Naive thymus-derived CD4-positive, alpha-beta T cell (primary cell): ENCODE measurements at places on chromosomes 7 and 10.

- no peaks in the 10 kb centered on the region for H3K36me3 ChIP-seq
- no peak for DNase-seq
- H3K27ac ChIP-seq, result no peak overlapping the region
Observed at GRCh38 chr7:37112876-37113275, 335.8 kb downstream of the ELMO1 start.

GRCh38 chr10:3486346-3487065, 298.5 kb downstream of the KLF6 start:
- H3K27ac ChIP-seq, result no peak overlapping the region
- H3K4me1 ChIP-seq, result no peaks in the 10 kb centered on the region
- no peaks in the 10 kb centered on the region for H3K27me3 ChIP-seq
- no peaks in the 10 kb centered on the region for H3K36me3 ChIP-seq
- no peak overlapping the region for H3K4me3 ChIP-seq

- H3K27me3 ChIP-seq, result no peaks in the 10 kb centered on the region
- no peak overlapping the region for H3K27ac ChIP-seq
- no peaks in the 10 kb centered on the region for H3K4me1 ChIP-seq
- peaks cover 20% of the 10 kb centered on the region for H3K36me3 ChIP-seq
- DNase-seq, result no peak
Observed at GRCh38 chr10:35058134-35058533, 32.0 kb downstream of the CUL2 start.

DNA sequence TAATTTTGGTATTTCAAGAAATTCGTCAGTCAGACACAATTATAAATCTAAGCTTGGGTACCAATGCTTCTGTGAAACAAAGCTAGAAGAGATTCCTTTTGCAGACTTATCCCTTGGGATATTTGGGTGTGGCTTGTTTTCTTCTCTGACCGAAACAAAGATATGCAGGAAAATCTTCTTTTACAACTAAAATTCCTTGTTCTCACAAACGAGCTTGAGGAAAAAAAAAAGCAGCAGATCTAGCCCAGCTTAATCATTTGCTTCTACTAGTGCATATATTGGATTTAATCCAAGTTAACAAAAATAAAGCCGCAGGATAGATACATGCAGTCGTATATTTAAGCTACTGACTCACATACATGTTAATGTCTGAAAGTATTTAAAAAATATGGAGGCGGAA, 104.2 kb downstream of the PRTFDC1 start:
- H3K27ac ChIP-seq, result no peak overlapping the region
- H3K36me3 ChIP-seq, result no peaks in the 10 kb centered on the region
- no peaks in the 10 kb centered on the region for H3K4me1 ChIP-seq
- no peak overlapping the region for H3K4me3 ChIP-seq

GRCh38 chr7:130853503-130854279, 119.7 kb upstream of the KLF14 start:
- no peak for DNase-seq
- H3K4me3 ChIP-seq, result no peak overlapping the region
- peaks cover 15% of the 10 kb centered on the region for H3K36me3 ChIP-seq
- H3K27ac ChIP-seq, result no peak overlapping the region
- no peaks in the 10 kb centered on the region for H3K4me1 ChIP-seq

GRCh38 chr10:86706401-86706841, 38.1 kb downstream of the LDB3 start:
- H3K4me1 ChIP-seq, result peaks cover 5% of the 10 kb centered on the region
- no peak overlapping the region for H3K4me3 ChIP-seq
- no peaks in the 10 kb centered on the region for H3K27me3 ChIP-seq
- H3K27ac ChIP-seq, result no peak overlapping the region

DNA sequence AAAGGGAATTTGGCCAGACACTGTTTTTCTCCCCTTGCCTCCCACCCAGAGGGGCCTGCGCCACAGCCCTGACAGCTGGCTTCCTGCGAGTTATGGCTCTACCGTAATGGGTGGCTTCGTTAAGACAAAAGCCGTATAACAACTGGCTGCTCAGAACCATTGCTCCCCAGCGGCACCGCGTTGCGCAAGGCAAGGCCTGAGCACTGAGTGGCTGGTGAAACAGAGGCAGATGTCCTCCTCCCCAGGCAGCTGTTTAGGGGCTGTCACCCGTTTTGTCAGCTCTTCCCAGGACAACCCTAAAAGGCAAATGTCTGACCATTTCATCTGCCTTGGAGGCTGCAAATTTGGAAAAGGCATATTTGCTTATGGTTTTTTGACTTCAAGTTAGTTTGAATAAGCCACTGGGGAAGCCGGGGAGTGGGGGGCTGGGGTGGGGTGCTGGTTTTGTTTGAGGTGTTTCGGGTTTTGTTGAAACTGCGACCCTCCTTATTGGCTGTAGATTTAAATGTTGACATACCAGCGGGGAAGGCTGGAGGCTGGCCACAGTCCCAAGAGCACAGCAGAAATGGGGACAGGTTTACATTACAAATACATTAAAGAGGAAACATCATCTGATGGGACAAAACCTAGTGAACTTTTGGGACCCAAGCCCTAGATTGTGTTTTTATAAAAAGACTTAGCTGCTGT, 681 bp upstream of the SPOCK2 start:
- peak; percentile 78 for DNase-seq
- H3K4me1 ChIP-seq, result peaks cover 39% of the 10 kb centered on the region
- peaks cover 40% of the 10 kb centered on the region for H3K36me3 ChIP-seq
- H3K4me3 ChIP-seq, result peak overlapping the region; percentile 98
- peak overlapping the region; percentile 99 for H3K27ac ChIP-seq
- no peaks in the 10 kb centered on the region for H3K27me3 ChIP-seq

GRCh38 chr7:40115936-40116335, 18.5 kb downstream of the MPLKIP start:
- no peak for DNase-seq
- H3K4me1 ChIP-seq, result no peaks in the 10 kb centered on the region
- H3K36me3 ChIP-seq, result no peaks in the 10 kb centered on the region
- no peaks in the 10 kb centered on the region for H3K27me3 ChIP-seq

- no peak overlapping the region for H3K27ac ChIP-seq
- H3K36me3 ChIP-seq, result no peaks in the 10 kb centered on the region
- no peaks in the 10 kb centered on the region for H3K27me3 ChIP-seq
- no peaks in the 10 kb centered on the region for H3K4me1 ChIP-seq
- DNase-seq, result peak; percentile 22
Observed at GRCh38 chr7:2608921-2609411, 22.8 kb upstream of the TTYH3 start.

- DNase-seq, result no peak
- H3K4me1 ChIP-seq, result no peaks in the 10 kb centered on the region
- no peak within 1 kb of the TSS for H3K27ac ChIP-seq
- no peaks in the 10 kb centered on the region for H3K27me3 ChIP-seq
- H3K36me3 ChIP-seq, result no peaks in the 10 kb centered on the region
Observed at GRCh38 chr7:99679400-99680191, at the start of gene CYP3A5. Gene CYP3A5 (minus strand): TSS chr7:99679996. CDS start chr7:99679896, 100 bp downstream.

- DNase-seq, result no peak
- H3K36me3 ChIP-seq, result no peaks in the 10 kb centered on the region
- H3K4me1 ChIP-seq, result no peaks in the 10 kb centered on the region
- no peak overlapping the region for H3K27ac ChIP-seq
- no peaks in the 10 kb centered on the region for H3K27me3 ChIP-seq
Observed at GRCh38 chr10:124047427-124048152, 45.8 kb downstream of the CHST15 start.

DNA sequence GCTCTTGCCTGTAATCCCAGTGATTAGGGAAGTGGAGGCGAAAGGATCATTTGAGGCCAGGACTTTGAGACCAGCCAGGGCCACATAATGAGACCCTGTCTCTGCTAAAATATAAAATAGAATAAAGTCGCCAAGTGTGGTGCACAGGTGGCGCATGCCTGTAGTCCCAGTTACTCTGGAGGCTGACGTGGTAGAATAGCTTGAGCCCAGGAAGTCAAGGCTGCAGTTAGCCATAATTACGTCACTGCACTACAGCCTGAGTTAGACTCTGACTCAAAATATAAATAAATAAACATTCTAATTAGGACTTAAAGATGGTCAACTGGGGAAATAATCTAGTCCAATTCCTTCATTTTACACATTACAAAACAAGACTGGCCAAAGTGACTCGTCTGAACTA, 768 bp downstream of the CHCHD2 start:
- H3K4me1 ChIP-seq, result peaks cover 20% of the 10 kb centered on the region
- H3K4me3 ChIP-seq, result peak overlapping the region; percentile 72
- H3K36me3 ChIP-seq, result peaks cover 41% of the 10 kb centered on the region
- no peak for DNase-seq
- no peaks in the 10 kb centered on the region for H3K27me3 ChIP-seq

DNA sequence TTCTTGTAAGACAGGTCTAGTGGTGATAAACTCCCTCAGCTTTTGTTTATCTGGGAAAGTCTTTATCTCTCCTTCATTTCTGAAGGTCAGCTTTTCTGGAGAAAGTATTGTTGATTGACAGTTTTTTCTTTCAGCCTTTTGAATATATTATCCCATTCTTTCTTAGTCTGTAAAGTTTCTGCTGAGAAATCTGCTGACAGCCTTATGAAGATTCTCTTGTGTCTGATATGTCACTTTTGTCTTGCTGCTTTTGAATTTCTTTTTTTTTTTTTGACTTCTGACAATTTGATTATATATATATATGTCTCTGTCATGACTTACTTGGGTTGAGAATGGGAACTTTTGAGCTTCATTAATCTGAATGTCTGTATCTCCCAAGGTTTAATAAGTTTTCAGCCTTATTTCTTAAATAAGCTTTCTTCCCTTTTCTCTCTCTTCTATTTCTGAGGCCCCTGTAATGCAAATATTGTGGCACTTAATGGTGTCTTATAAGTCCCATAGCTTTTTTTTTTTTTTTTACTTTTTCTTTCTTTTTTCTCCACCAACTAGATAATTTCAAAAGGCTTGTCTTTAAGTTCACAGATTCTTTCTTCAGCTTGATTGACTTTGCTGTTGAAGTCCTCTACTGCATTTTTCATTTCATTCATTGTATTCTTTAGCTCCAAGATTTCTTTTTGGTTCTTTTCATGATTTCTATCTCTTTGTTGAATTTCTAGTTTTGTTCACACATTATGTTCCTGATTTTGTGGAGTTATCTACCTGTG, 81.4 kb upstream of the IL6 start:
- no peak for DNase-seq
- H3K4me3 ChIP-seq, result no peak overlapping the region
- H3K27ac ChIP-seq, result no peak overlapping the region
- no peaks in the 10 kb centered on the region for H3K4me1 ChIP-seq
- H3K27me3 ChIP-seq, result no peaks in the 10 kb centered on the region

DNA sequence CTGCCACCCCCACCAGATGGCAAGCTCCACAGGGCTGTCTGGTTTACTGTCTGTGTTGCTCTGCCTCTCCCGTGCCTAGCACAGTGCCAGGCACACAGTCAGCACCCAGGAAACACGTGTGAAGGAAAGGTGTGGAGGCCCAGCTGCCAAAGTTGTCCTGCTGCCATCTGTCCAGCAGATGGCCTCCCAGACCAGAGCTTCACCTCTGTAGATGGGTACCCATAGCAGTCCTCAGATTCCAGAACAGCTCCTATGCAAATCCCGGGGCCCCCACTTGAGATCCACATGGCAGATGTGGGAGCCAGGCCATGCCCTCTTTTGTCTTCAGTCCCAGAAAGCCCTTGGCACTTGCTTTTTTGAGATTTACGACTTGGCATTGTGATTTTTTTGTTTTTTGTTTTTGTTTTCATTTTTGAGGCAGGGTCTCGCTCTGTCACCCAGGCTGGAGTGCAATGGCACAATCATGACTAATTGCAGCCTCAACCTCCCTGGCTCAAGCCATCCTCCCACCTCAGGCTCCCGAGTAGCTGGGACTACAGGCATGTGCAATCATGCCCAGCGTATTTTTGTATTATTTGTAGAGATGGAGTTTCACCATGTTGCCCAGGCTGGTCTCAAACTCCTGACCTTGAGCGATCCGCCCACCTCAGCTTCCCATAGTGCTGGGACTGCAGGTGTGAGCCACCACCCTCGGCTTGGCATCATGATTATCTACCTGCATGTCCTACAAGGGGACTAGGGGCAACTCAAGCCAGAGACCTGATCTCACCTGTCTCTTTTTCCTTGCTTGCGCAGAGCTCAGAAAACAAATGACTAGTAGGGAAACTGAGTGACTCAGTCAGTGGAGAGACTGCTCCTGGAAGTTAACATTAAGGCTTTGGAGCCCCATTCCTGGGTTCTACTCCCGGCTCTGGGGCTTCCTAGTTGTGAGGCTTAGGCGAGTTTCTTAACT, 16.9 kb upstream of the PALD1 start:
- no peak overlapping the region for H3K27ac ChIP-seq
- DNase-seq, result peak; percentile 38
- H3K4me3 ChIP-seq, result no peak overlapping the region

DNA sequence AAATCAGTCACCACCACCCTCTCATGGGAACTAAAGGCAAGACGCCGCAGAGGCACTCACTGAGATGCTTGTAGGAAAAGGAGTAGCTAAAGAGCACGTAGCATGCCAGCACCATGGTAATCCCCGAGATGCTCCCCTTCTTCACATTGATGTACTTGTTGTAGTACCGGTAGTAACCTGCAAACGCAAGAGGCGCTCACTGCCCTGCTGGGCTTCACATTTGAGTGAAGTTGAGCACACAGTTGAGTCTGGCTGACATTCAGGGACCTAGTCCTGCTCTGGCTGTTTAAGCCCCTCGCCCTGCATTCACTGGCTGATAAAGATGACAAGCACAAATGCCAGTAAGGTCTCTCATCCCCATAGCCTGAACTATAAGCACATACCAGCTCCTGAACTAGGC, 6.9 kb downstream of the ATP5MF start:
- peaks cover 8% of the 10 kb centered on the region for H3K36me3 ChIP-seq
- H3K4me3 ChIP-seq, result no peak overlapping the region
- H3K4me1 ChIP-seq, result no peaks in the 10 kb centered on the region
- no peaks in the 10 kb centered on the region for H3K27me3 ChIP-seq

- no peak for DNase-seq
- no peak overlapping the region for H3K27ac ChIP-seq
- no peaks in the 10 kb centered on the region for H3K4me1 ChIP-seq
- H3K27me3 ChIP-seq, result no peaks in the 10 kb centered on the region
- no peak overlapping the region for H3K4me3 ChIP-seq
Observed at GRCh38 chr10:131869344-131869743, 31.5 kb upstream of the PPP2R2D start.

- H3K4me3 ChIP-seq, result peak overlapping the region; percentile 49
- H3K27ac ChIP-seq, result peak overlapping the region; percentile 59
- peaks cover 98% of the 10 kb centered on the region for H3K4me1 ChIP-seq
- no peaks in the 10 kb centered on the region for H3K27me3 ChIP-seq
- no peaks in the 10 kb centered on the region for H3K36me3 ChIP-seq
- DNase-seq, result no peak
Observed at GRCh38 chr10:124733571-124734245, 10.5 kb downstream of the FAM53B start.

GRCh38 chr10:59099481-59099880, 77.0 kb upstream of the PHYHIPL start:
- no peak for DNase-seq
- no peak overlapping the region for H3K27ac ChIP-seq
- no peak overlapping the region for H3K4me3 ChIP-seq
- H3K36me3 ChIP-seq, result no peaks in the 10 kb centered on the region
- H3K27me3 ChIP-seq, result no peaks in the 10 kb centered on the region
- no peaks in the 10 kb centered on the region for H3K4me1 ChIP-seq

- no peaks in the 10 kb centered on the region for H3K36me3 ChIP-seq
- no peaks in the 10 kb centered on the region for H3K4me1 ChIP-seq
- no peaks in the 10 kb centered on the region for H3K27me3 ChIP-seq
- no peak for DNase-seq
- no peak overlapping the region for H3K4me3 ChIP-seq
Observed at GRCh38 chr7:57339198-57339944, 110.6 kb upstream of the ZNF716 start.
